ENCODE measurements at places on chromosomes 4 and X.

GRCh38 chr4:38672397-38673129 is 8.6 kb downstream of the KLF3 start:
- no peak for DNase-seq

DNA sequence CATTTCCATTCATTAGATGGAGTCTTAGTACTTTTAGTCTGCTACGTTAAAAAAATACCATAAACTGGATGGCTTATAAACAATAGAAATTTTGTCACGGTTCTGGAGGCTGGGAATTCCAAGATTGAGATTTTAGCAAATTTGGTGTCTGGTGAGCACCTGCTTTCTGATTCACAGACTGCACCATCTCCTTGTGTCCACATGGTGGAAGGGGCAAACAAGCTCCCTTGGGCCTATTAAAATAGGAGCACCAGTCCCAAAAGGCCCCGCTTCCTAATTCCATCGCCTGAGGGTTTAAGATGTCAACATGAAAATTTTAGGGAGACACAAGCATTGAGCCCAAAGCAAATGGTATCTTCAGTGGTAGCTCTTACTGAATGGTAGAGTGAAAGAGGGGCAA is 120.5 kb upstream of the MAP9 start:
- DNase-seq, result no peak

- DNase-seq, result no peak
These were observed 65.6 kb upstream of the PCDH18 start for GRCh38 chr4:137597752-137598430.

DNA sequence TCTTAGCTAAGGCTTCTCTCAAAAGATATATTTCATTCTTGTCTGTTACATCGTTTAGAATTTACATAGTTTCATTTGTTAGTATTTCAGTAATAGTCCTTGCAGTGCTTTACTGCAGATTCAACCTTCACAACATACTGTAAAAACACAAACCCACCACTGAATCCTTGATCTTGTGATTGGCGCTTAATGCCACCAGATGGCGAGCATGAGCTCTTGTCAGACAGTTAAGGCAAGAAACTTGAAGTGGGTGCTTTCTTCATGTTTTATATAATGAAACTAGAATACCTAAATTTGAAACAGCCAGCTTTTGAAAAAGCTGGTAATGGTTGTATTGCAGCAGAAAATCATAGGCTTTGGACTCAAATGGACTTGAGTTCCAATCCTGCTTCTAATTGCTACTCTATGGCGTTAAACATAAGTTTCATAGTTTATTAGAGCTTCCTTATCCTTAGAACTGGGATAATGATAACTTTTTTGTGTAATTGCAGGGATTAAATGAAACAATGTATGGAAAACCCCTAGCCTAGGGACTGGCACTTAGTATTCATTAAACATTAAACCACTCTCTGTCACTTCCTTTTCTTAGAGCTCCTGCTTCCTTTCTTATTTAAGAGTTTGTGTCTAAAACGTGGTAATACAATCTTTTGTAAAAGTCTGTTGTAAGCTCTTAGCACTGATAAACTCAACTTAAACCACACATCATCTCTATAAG is 95.1 kb downstream of the USP9X start:
- peak; percentile 52 for DNase-seq

All from hematopoietic multipotent progenitor cell treated with erythropoietin and hydrocortisone succinate and interleukin-3 and kit ligand, for 15 days (in vitro differentiated cells).